Activated naive CD8-positive, alpha-beta T cell treated with anti-CD3 and anti-CD28 coated beads, Interleukin-2, amount 10 ng/mL, durations not matched to agents 7 days and 5 days (primary cell): ENCODE measurements at places on chromosomes 1 and 21. TPM values are rescaled to one million over a fixed set of nuclear protein-coding genes. Genes with fewer than 3 reads are reported as not detected.
A peak's percentile ranks its signal among the peaks of the same experiment; 100 is the strongest.

Gene DIRAS3
- not detected for total RNA-seq

DNA sequence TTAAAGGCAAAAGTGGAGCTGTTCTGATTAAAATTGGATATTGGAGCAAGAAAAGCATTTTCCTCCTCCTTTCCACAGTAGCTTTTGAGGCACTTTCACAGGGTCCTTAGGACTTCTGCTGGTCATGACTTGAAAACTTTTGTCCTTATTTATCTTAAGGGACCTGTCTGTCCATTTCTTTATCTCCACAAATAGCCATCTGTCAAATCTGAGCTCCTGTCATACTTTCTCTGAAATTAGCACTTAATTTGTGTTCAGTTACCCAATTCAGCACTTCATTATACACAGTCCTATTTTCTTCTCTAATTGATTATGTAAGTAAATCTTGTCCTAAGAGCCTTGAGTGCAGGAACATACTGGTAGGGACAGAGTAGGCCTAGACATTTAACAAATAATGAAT lies 9.8 kb downstream of the POU2F1 start:
- H3K36me3 ChIP-seq = peaks cover 5% of the 10 kb centered on the region
- peaks cover 16% of the 10 kb centered on the region for H3K4me1 ChIP-seq
- H3K4me3 ChIP-seq = no peak overlapping the region
- H3K27me3 ChIP-seq = no peaks in the 10 kb centered on the region

- H3K4me1 ChIP-seq = no peaks in the 10 kb centered on the region
- H3K36me3 ChIP-seq = no peaks in the 10 kb centered on the region
- no peak overlapping the region for H3K4me3 ChIP-seq
- no peak for DNase-seq
- no peaks in the 10 kb centered on the region for H3K27me3 ChIP-seq
Observed at GRCh38 chr1:60769082-60769481, 313.3 kb upstream of the NFIA start.

Gene HFM1
- total RNA-seq = not detected

Gene ARHGAP29
- not detected for total RNA-seq

- peaks cover 2% of the 10 kb centered on the region for H3K4me1 ChIP-seq
- H3K27ac ChIP-seq = no peak overlapping the region
- no peak for DNase-seq
Observed at GRCh38 chr1:214379236-214379970, 98.4 kb downstream of the SMYD2 start.

- H3K4me1 ChIP-seq = peaks cover 13% of the 10 kb centered on the region
- no peak for DNase-seq
- peaks cover 3% of the 10 kb centered on the region for H3K27me3 ChIP-seq
- no peaks in the 10 kb centered on the region for H3K36me3 ChIP-seq
- H3K27ac ChIP-seq = no peak overlapping the region
Observed at GRCh38 chr1:43037466-43037865, 78.8 kb upstream of the SLC2A1 start.

Gene PAQR6
- 7.0 TPM for total RNA-seq

Gene DIO1
- not detected for total RNA-seq

DNA sequence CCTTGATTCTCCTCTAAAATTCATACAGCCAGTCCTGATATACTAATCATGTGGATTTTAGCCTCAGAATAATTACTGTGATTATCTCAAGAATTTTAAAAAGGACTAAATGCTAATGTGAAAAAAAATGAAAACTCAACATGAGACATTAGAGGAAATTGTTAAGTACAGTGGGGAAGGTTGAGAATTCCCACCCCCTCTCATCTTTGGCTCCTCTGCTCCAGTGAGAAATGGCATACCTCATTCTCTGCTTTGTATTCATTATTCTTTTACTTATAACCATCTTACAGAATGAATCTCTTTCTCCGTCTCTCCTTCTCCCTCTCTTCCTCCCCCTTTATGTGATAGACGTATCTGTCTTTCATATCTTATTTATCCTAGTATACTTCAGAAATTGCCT lies 70.9 kb downstream of the DIRAS3 start:
- no peak for DNase-seq
- H3K27ac ChIP-seq = no peak overlapping the region
- H3K4me1 ChIP-seq = no peaks in the 10 kb centered on the region
- H3K36me3 ChIP-seq = no peaks in the 10 kb centered on the region
- H3K4me3 ChIP-seq = no peak overlapping the region
- H3K27me3 ChIP-seq = no peaks in the 10 kb centered on the region

Gene GCSAML
- total RNA-seq = not detected

- H3K27ac ChIP-seq = no peak overlapping the region
- H3K36me3 ChIP-seq = no peaks in the 10 kb centered on the region
Observed at GRCh38 chr1:4056989-4057388, 156.9 kb upstream of the C1orf174 start.

DNA sequence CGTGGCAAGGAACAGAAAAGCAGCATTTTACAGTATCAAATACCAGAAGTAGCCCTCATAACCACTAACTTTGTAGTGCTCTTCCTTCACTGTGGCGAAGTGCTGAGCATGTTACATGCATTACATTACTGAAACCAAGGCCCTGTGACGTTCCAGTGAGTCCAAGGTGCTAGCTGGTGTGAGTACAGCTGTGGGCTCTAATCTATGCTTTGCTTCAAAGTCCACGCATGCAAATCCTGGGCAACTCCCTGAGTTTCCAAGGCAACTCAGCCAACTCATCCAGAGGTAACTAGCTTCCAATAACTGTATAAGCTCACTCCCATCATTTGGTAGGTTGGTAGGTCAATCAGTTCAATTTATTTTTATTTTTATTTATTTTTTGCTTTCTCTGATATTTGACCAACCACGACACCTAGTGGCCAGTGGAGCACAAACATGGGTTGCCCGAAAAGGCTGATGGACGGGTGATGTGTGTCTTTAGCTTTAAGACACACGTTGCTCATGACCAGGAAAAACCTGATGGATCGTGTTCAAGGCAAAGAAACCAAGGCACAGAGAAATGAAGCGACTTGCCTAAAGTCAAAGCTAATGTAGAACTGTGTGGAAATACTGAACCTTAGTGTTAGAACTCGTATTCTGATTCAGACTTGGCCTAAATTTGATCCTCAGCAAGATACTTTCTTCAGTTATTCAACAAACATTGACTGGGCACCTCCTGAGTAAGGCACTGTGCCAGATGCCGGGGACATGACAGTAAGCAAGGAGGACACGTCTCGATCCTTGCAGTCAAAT lies 73.0 kb downstream of the GNG12 start:
- peak; percentile 46 for DNase-seq
- no peak overlapping the region for H3K27ac ChIP-seq
- peaks cover 9% of the 10 kb centered on the region for H3K27me3 ChIP-seq
- H3K36me3 ChIP-seq = no peaks in the 10 kb centered on the region

Gene SPAG17
- total RNA-seq = not detected

- H3K4me3 ChIP-seq = no peak overlapping the region
- H3K36me3 ChIP-seq = no peaks in the 10 kb centered on the region
- no peaks in the 10 kb centered on the region for H3K27me3 ChIP-seq
- H3K27ac ChIP-seq = no peak overlapping the region
- no peak for DNase-seq
Observed at GRCh38 chr1:182308826-182309225, 82.8 kb downstream of the GLUL start.

Gene DMBX1
- total RNA-seq = not detected
